ENCODE measurements at places on chromosomes 2 and 18.

- DNase-seq, result no peak
These were observed 50.2 kb upstream of the EML4 start for GRCh38 chr2:42118754-42119569.

DNA sequence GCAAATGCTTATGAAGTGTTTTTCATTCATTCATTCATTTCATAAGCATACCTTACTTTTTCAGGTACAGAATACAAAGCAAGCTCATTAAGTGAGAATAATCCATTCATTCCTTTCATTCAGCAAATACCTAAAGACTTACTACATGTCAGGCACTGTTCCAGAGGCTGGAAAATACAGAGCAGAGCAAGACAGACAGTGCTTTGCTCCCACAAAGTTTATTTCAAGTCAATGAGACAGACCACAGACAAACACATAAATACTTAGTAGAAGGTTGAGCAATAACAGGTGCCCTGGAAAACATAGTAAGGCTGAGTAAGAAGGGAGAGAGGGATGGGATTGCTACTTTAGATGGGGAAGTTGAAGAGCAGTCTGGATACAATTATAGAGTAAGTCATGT, 309.8 kb downstream of the C1D start:
- no peak for DNase-seq

GRCh38 chr2:33763671-33764310, 164.7 kb upstream of the FAM98A start:
- DNase-seq, result no peak

DNA sequence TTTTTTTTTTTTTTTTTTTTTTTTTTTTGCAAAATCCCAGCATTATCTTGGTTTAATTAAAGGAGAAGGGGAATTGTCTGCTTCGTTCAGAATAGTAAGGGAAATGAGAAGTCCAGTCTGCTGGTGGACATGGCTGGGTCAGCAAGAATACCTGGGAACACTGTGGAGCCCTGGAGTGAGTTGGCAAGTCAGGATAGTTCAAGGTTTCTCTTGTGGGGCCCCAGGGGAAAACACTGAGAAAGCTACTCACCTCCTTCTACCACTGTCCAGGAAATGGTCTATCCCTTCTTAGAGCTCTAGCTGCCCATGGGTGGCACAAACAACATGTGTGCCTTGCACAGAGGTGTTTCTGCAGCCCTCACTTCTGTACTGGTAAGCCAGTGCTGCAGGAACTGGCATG, 169.1 kb upstream of the SIX2 start:
- no peak for DNase-seq

DNA sequence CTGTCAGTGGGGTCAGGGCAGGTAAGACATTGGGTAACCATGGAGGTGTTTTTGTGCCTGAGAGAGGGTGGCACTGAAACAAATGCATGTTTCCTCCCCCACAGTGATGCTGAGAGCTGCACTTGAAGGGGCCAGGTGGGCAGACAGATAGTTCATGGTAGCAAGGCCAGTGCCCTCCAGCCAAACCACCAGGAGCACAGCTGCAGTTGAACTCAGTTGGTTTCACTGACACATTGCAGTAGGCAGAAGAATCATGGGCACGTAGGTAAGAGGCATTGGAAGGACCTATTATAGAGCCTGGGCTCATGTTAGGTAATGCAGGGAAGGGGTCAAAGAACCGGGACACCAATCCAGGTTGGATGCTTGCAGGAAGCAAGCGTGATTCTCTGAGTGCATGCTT, 93.2 kb upstream of the ARL4C start:
- no peak for DNase-seq
